Activated naive CD4-positive, alpha-beta T cell treated with anti-CD3 and anti-CD28 coated beads, Interleukin-2, amount 10 ng/mL, durations not matched to agents 7 days and 5 days (primary cell): ENCODE measurements at places on chromosomes 5 and 9.

DNA sequence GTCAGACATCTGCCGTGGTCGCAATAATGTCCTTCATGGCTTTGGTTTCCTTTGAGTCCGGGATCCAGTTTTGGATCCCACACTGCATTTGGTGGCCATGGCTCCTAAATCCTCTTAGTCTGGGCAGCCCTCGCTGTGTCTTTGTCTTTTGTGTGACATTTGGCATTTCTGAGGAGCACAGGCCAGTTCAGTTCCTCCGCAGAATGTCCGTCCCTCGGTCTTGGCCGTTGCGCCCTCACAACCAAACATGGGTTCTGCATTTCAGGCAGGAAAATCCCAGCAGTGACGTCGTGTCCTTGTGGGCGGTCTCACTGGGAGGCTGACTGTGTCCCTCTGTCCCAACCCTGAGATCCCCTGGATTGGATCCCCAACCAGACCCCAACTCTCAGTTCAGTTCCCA, 172.9 kb upstream of the PPP1R26 start:
- no peaks in the 10 kb centered on the region for H3K4me1 ChIP-seq
- H3K27ac ChIP-seq = no peak overlapping the region
- DNase-seq = no peak
- H3K27me3 ChIP-seq = no peaks in the 10 kb centered on the region
- no peak overlapping the region for H3K4me3 ChIP-seq

DNA sequence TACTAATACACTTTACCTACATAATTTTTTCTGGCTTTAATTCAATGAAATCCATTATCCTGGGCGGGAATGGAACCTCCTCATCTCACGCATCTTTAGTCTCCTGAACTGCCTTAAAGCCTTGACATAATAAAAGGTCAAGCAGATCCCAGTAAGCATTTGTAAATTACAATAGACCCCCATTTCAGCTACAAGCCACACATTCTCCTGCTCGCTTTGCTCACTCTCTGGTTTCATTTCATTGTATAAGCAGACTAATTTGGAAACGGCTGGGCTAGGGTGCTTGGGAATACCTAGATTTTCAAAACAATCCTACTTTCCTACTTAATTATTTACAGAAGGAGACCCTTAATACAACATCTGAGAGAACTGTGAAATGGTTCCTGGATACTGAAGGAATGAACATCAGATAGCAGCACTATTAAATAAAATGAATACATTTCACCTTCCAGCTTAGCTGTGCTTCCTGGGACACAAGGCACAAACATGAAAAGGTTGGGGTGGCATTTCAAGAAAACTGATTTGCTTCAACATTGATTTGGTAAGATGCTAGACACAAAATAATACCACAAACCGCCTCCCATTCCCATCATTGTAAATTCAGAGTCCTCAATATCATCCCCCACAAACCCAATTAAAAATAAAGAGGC, 1.5 kb downstream of the JAKMIP2 start:
- H3K4me1 ChIP-seq = peaks cover 9% of the 10 kb centered on the region
- H3K27ac ChIP-seq = no peak overlapping the region
- H3K4me3 ChIP-seq = peak overlapping the region; percentile 4
- peaks cover 4% of the 10 kb centered on the region for H3K27me3 ChIP-seq
- DNase-seq = no peak
- H3K36me3 ChIP-seq = no peaks in the 10 kb centered on the region

GRCh38 chr9:18138656-18139055, 335.3 kb upstream of the ADAMTSL1 start:
- DNase-seq = no peak
- H3K4me3 ChIP-seq = no peak overlapping the region
- no peak overlapping the region for H3K27ac ChIP-seq

GRCh38 chr9:14156046-14156445, 157.9 kb downstream of the NFIB start:
- DNase-seq = no peak
- H3K4me3 ChIP-seq = no peak overlapping the region
- H3K4me1 ChIP-seq = peaks cover 3% of the 10 kb centered on the region
- H3K27me3 ChIP-seq = no peaks in the 10 kb centered on the region
- no peaks in the 10 kb centered on the region for H3K36me3 ChIP-seq
